Stimulated activated CD8-positive, alpha-beta memory T cell treated with anti-CD3 and anti-CD28 coated beads, Interleukin-4, amount 100 ng/mL, for 1 hour (primary cell): ENCODE measurements at places on chromosomes 16 and 17.

DNA sequence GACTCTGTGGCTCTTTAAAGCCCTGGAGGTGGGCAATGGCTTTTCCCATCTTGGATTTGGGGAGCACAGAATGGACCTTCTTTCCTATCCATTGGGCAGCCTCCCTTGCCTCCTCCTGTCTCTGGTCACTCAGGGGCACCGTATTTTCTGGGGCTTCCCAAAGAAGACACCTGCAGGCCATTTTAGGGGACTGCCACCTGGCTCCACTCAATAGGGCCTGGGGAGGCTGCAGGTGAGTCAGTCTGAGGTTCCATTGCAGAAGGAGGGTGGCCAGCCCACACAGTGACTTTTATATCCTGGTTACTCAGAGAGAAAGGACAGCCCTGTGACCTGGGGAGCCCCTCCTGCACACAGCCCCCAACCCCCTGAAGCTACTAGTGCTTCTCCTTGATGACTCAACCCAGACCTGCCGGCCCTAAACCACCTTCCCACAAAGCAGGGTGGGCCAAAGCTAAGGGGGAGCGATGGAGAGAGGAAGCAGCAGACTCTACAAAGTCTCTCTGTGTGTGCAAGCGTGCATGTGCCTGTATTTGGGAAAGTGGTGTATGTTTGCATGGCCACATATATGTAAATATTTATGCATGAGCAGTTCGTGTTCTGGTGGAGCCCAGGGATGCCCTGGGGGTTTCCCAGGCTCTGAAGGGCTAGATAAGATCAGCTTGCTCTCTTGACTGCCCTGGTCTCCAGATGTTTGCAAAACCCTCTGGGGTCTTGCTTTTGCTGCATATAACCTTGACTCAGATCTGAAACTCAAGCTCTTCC, 5.0 kb downstream of the CX3CL1 start:
- no peak for DNase-seq

DNA sequence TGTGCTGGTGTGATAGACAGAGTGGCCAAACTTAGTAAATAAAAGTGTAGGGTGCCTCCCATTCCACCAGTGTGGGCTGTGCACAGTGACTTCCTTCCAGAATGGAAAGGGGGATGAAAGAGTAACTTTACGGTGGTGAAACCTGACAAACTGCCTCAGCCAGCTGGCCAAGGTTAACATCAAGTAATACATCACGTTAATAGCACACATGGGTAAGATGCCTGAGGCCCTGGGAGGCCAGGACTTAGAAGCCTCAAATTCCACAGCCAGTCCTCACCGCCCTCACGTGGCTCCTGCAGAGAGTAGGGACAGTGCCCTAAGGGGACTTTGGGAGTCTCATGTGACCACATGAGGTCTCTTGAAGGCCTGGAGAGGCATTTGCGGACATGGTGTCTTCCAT, 14.1 kb downstream of the RMI2 start:
- no peak for DNase-seq

GRCh38 chr17:5464717-5465507, 3.9 kb downstream of the DHX33 start:
- DNase-seq: no peak

DNA sequence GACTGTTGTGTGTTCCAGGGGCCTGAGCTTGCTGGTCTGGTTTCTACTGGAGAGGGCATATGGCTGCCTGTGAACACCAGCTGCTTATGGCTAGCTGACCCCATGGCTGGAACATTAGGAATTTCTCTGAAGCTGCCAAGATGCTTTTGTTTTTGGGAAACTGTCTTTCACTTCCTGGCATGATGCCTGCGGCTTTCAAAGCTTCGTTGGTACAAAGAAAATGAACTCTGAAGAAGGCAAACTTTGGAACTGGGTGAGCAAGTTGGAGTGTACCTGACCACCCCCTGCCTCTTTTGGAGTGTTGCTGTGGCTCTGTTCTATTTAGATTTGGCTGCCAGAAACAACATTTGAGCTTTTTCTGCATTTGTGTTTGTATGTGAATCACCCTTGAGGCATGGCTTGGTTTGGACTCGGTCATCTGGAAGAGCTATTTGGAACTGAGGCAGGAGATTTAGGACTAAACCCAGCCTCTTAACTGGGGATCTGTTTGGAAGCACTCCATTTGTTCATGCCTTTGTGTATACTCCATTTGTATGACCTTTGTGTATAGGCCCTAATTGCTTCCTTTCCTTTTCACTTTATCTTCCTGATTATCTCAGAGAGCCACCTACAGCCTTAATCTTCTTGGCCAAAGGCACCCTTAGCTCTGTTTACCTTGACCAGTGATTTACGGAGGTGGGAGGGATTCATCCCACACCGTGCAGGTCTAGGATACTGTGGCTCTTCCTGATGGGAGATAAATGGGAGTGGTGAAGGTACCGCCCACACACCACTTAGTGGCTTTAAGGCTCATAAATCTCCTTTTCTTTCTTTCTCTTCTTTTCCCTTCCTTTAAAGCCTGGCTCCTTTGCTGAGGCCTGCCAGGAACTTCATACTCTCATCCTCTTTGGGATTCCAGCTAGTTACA, 7.3 kb upstream of the CPHXL start:
- no peak for DNase-seq

- DNase-seq: no peak
These were observed 299.7 kb downstream of the C16orf95 start for GRCh38 chr16:87017371-87018012.
